ENCODE measurements at places on chromosomes 3 and 15. TPM values are rescaled to one million over a fixed set of nuclear protein-coding genes. Genes with fewer than 3 reads are reported as not detected.

- no peak overlapping the region for H3K27ac ChIP-seq
- H3K27me3 ChIP-seq, result no peaks in the 10 kb centered on the region
- no peaks in the 10 kb centered on the region for H3K4me1 ChIP-seq
- DNase-seq, result peak; percentile 68
Observed at GRCh38 chr3:126313166-126313565, 44.0 kb downstream of the KLF15 start.

STAB1 gene
- 116 TPM for total RNA-seq

FILIP1L gene
- 132 TPM for total RNA-seq

DNA sequence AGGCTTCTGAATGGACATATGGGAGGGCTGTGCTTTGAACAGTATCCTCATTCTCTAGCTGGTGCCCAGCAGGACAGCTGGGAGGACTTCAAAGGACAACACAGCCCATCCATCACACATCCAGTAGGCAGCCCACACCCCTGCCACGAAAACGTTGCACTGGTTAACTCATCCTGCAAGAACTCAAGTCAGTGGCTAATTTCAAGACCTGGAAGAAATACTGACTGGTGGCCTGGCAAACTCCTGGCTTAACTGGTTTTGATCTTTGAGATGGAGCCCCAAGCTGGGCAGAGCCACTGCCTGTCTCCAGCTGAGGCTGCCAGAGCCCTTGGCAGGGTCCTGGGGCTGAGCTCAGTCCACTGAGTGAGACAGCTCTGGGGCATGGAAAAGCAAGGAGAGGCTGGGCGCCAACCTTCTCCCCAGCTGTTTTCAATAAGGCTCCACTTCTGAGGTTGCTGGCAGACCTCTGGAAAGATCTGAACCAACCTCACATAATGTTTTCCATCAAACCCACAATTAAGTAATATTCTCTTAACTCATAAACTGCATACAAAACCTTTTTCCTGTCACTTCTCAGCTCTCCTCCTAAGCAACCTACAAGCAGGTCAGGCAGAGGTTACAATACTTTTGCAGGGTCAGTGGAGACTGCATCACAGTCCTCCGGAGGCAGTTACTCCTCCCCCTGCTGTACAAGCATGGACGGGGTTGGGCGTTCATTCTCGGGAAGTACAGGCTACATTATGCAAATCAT, 110.3 kb downstream of the MYLK start:
- no peaks in the 10 kb centered on the region for H3K27me3 ChIP-seq
- no peaks in the 10 kb centered on the region for H3K36me3 ChIP-seq
- H3K4me3 ChIP-seq, result no peak overlapping the region
- peak overlapping the region; percentile 36 for H3K27ac ChIP-seq

DNA sequence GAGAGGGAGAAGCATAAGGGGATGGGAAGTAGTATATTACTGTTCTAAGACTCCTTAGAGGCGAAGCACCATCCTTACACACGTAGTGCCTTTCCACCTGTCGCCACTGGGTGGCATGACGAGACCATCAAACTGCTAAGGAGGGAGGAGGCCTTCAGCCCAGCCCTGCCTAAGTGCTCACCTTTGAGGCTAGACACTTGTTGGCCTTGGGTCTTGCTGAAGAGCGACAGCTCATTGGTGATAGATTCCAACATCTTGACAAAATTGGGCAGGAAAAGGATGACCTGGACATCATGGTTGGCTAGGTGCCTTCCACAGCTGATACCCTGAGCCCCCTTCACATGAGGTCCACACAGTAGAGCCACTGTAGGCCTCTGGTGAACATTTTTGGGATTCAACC, 19.6 kb downstream of the CLK3 start:
- H3K4me3 ChIP-seq, result no peak overlapping the region
- no peak overlapping the region for H3K27ac ChIP-seq
- no peaks in the 10 kb centered on the region for H3K27me3 ChIP-seq
- H3K36me3 ChIP-seq, result peaks cover 100% of the 10 kb centered on the region

- peaks cover 5% of the 10 kb centered on the region for H3K36me3 ChIP-seq
- H3K4me3 ChIP-seq, result no peak overlapping the region
- H3K4me1 ChIP-seq, result peaks cover 20% of the 10 kb centered on the region
Observed at GRCh38 chr15:64349375-64349774, 6.6 kb downstream of the CSNK1G1 start.

GRCh38 chr3:29313981-29314726, 33.3 kb downstream of the RBMS3 start:
- H3K4me3 ChIP-seq, result no peak overlapping the region
- H3K27me3 ChIP-seq, result no peaks in the 10 kb centered on the region
- H3K4me1 ChIP-seq, result peaks cover 32% of the 10 kb centered on the region
- H3K36me3 ChIP-seq, result no peaks in the 10 kb centered on the region
- H3K27ac ChIP-seq, result no peak overlapping the region

- H3K36me3 ChIP-seq, result no peaks in the 10 kb centered on the region
- no peak overlapping the region for H3K27ac ChIP-seq
- no peak for DNase-seq
- peaks cover 32% of the 10 kb centered on the region for H3K4me1 ChIP-seq
- H3K27me3 ChIP-seq, result no peaks in the 10 kb centered on the region
Observed at GRCh38 chr15:73978896-73979295, 13.2 kb downstream of the STOML1 start.

ZWILCH gene
- 2.1 TPM for total RNA-seq

HRG gene
- not detected for total RNA-seq

- no peaks in the 10 kb centered on the region for H3K27me3 ChIP-seq
- H3K4me1 ChIP-seq, result peaks cover 76% of the 10 kb centered on the region
- H3K27ac ChIP-seq, result peak overlapping the region; percentile 96
- DNase-seq, result no peak
- H3K4me3 ChIP-seq, result no peak overlapping the region
- no peaks in the 10 kb centered on the region for H3K36me3 ChIP-seq
Observed at GRCh38 chr15:40328176-40328575, 4.7 kb downstream of the INAFM2 start.

DNA sequence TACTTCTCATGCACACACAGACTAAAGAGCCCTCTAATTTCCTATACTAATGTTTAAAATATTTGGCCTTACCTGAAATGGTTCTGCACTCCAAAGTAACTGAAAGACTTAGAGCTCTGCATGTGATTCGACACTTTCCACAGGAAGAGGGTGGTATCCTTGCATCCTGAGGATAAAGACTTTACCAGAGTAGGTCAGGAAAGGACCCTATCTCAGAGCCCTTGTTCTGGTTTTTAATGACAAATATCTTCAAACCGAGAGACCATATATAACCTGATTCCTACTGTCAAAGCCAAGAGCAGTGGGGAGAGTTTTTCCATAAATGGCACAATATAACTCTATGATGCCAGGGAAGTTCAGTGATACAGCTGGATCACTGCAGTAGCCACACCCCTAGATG, at the start of gene GP5:
Gene GP5 (minus strand): TSS at position 101 of the 400 bp plus-strand sequence. CDS start 984 bp downstream, outside the sequence.
- DNase-seq, result no peak
- H3K4me1 ChIP-seq, result peaks cover 22% of the 10 kb centered on the region
- H3K4me3 ChIP-seq, result peak within 1 kb of the TSS; percentile 33
- H3K27me3 ChIP-seq, result no peaks in the 10 kb centered on the region

SERPINI2 gene
- total RNA-seq, result not detected

DNA sequence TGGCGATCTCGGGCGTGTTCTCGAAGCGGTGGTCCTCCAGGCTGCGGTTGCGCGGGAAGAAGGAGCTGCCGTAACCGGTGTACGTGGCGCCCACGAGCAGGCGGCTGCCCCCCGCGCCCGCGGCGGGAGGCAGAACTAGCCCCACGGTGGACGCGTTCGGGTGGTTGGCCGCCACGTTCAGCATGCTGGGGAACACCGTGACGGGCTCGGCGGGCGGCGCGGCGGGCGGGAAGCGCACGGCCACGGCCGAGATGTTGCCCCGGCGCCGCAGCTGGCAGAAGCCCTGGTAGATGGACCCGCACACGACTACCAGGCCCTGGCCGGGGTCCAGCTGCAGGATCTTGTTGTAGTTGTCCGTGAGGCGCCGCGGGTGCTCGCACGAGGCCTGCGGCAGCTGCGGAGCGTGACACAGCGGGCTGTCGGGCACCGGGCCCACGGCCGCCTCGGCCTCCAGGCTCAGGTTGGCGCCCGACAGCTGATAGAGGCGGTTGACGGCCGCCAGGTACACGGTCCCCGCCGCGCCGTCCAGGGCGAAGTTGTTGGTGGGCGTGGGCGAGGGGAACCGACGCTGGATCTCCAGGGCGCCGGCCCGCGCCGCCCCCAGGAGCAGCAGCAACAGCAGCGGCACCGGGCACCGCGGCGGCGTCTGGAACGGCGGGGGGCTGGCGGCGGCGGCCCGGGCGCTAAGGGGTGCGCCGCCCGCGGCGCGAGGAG, 397 bp downstream of the PLXND1 start:
- peak overlapping the region; percentile 67 for H3K4me3 ChIP-seq
- no peak for DNase-seq
- H3K36me3 ChIP-seq, result no peaks in the 10 kb centered on the region
- H3K4me1 ChIP-seq, result peaks cover 58% of the 10 kb centered on the region
- H3K27ac ChIP-seq, result peak overlapping the region; percentile 85

COL6A6 gene
- under 0.01 TPM for total RNA-seq

MESP2 gene
- total RNA-seq, result not detected

GRCh38 chr3:117788061-117788460, 1078.5 kb downstream of the TUSC7 start:
- no peaks in the 10 kb centered on the region for H3K36me3 ChIP-seq
- H3K4me3 ChIP-seq, result no peak overlapping the region
- H3K4me1 ChIP-seq, result no peaks in the 10 kb centered on the region
- H3K27me3 ChIP-seq, result peaks cover 5% of the 10 kb centered on the region

DNA sequence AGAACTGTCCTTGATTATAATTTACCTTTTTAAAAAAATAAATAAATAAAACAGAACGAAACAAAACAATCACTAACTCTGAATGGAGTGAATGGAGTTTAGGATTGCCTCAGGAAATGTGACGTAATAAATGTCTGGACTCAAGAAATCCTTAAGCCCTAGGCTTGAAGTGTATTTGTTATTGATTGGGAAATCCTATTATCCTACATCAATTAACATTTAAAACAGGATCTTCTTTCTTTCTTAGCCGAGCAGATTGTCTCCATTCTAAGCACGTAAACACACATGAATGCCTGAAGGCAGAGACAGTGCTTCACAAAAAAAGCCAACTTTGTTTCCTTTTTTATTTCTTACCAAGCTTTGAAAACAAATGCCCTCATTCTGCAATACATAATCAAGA, 33.4 kb downstream of the KAT2B start:
- no peak for DNase-seq
- no peak overlapping the region for H3K27ac ChIP-seq
- no peak overlapping the region for H3K4me3 ChIP-seq
- no peaks in the 10 kb centered on the region for H3K36me3 ChIP-seq
- peaks cover 19% of the 10 kb centered on the region for H3K4me1 ChIP-seq

- H3K4me1 ChIP-seq, result no peaks in the 10 kb centered on the region
- no peaks in the 10 kb centered on the region for H3K36me3 ChIP-seq
- no peak overlapping the region for H3K27ac ChIP-seq
- no peaks in the 10 kb centered on the region for H3K27me3 ChIP-seq
Observed at GRCh38 chr15:94582368-94582767, 351.0 kb downstream of the MCTP2 start.

DNA sequence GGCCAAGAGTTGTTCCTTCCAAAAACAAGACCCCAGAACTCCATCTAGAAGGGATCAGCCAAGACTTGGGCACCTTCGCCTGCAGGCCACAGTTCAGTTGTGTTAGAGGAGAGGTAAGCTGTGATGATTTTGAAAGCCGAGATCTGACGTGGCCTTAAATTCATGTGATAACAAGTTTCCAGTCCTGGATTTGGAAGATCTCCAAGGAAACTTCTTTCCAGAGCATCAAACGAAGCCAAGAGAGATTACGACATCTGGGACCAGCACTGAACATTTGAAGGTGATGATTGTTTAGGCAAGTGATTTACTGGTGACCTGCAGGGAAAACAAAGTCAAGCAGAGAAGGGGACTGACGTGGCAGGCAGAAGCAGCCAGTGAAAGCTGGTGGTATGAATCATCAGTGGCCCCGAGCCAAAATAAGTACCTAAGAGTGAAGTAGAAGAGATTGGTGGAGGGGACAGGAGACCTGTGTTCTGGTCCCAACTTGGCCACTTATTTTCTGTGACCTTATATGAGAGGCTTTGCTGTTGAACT, 339.0 kb upstream of the PROK2 start:
- DNase-seq, result no peak
- peaks cover 15% of the 10 kb centered on the region for H3K4me1 ChIP-seq
- no peak overlapping the region for H3K27ac ChIP-seq
- no peaks in the 10 kb centered on the region for H3K36me3 ChIP-seq
- no peak overlapping the region for H3K4me3 ChIP-seq
- no peaks in the 10 kb centered on the region for H3K27me3 ChIP-seq

- H3K36me3 ChIP-seq, result no peaks in the 10 kb centered on the region
- no peak overlapping the region for H3K27ac ChIP-seq
- peak; percentile 31 for DNase-seq
- H3K27me3 ChIP-seq, result no peaks in the 10 kb centered on the region
- no peak overlapping the region for H3K4me3 ChIP-seq
Observed at GRCh38 chr15:60966316-60966715, 262.8 kb downstream of the RORA start.

COPG1 gene
- total RNA-seq, result 68.4 TPM

DNA sequence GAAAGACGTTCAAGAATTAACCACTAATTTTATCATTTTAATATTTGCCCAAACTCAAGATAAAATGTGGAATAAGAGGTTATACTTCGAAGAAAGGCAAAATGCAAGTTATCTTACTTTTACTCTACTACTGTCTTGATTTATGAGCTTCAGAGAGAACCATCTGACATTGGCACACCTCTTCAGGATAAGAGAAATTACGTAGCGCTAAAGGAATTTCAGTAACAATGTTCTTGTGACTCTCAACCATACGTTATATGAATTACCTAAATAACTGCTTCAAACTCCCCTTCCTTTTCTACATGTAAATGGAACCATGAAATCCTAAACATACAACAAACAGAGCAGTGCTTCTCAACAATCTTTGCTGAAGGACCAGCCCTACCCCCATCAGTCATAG, 96.8 kb downstream of the ZNF385D start:
- no peaks in the 10 kb centered on the region for H3K27me3 ChIP-seq
- DNase-seq, result no peak
- H3K4me1 ChIP-seq, result peaks cover 13% of the 10 kb centered on the region
- H3K27ac ChIP-seq, result no peak overlapping the region
- H3K4me3 ChIP-seq, result no peak overlapping the region
- no peaks in the 10 kb centered on the region for H3K36me3 ChIP-seq

DNA sequence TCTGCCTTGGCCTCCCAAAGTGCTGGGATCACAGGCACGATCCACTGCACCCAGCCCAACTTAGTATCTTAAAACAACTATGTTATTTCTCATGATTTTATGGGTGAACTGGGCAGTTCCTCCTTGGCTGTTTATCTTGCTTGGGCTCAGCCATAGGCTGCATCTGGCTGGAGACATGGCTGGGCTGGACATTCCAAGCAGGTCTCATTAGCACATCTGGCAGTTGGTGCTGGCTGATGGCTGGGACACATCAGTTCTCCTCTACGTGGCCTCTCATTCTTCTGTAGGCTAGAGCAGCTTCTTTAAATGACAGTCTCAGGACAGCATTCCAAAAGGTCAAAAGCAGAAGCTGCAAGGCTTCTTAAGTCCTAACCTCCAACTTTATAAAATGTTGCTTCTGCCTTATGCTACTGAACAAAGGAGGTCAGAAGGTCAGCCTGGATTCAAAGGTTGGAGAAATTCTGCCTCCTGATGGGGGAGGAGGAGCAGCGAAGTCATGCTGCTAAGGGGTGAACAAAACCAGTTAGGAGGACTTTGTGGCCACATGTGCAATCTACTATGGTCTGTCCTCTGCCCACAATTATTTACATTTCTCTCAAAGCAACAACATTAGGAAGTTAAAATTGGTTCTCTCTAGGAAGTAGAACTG, 144.0 kb downstream of the AQP9 start:
- no peak for DNase-seq
- no peak overlapping the region for H3K4me3 ChIP-seq
- H3K27me3 ChIP-seq, result no peaks in the 10 kb centered on the region
- no peaks in the 10 kb centered on the region for H3K36me3 ChIP-seq
- H3K4me1 ChIP-seq, result no peaks in the 10 kb centered on the region

HTR3E gene
- total RNA-seq, result not detected

CPLX3 gene
- total RNA-seq, result not detected

CLDN11 gene
- 3.0 TPM for total RNA-seq

GRCh38 chr3:168021737-168022450, 73.8 kb downstream of the GOLIM4 start:
- peaks cover 13% of the 10 kb centered on the region for H3K4me1 ChIP-seq
- no peak overlapping the region for H3K4me3 ChIP-seq
- H3K27me3 ChIP-seq, result no peaks in the 10 kb centered on the region
- no peak overlapping the region for H3K27ac ChIP-seq
